ENCODE measurements at places on chromosomes 5 and 9.

DNA sequence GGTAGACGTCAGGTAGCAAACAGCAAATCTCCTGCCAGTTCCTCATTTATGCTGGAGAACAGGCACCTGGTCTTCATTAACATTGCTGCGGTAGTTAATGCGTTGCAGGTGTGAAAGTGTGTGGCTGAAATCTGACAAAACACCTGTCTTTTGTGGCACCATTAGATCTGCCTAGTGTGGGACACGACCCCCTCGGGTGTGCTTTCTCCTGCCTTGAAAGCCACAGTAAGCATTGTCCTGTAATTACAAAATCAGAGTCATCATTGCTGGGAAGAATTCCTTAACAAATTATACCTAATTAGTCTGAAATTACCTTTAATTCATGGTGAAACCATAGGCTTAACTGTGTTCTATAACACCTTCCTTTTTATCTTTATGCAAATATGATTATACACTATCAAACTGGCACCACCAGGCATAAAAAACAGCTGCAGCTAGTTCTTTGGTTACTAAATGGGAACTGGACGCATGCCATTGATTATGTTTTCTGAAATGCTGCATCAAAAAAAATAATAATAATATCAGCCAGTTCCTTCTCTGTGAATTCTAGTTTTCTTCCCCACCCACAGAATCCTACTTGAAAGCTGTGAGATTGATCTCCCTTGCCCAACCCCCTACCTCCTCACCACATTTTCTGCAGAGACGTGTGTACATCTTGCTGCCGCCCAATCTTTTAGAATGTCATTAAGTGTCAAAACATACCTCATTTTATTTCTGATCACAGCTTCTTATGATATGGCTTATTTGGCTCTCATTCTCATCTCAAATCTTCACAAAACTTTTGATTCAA, 374.0 kb downstream of the NFIB start:
- no peak for DNase-seq

GRCh38 chr5:170542691-170543293, 39.0 kb downstream of the KCNIP1 start:
- DNase-seq = no peak

GRCh38 chr9:99722877-99723276, 98.8 kb upstream of the NR4A3 start:
- DNase-seq = no peak

GRCh38 chr9:137293094-137293481, 9.0 kb downstream of the NRARP start:
- DNase-seq = no peak

DNA sequence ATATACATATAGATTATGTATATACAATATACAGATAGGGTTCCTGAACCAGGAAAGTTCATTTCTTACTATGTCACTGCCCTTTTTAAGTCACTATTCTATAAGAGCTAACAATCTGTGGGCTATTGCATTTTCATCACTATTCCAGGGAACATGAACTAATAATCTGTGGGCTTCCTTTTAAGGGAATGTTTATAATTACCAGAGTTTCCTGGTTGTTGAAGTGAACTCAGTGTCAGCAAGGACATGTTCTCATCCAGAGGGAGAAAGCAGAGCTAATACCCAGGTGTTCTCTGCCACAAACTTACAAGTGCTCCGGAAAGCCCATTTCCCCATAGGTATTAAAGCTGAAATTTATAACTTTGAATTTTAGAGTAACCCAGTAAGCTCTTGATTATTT, 69.6 kb downstream of the CWC27 start:
- DNase-seq = no peak

DNA sequence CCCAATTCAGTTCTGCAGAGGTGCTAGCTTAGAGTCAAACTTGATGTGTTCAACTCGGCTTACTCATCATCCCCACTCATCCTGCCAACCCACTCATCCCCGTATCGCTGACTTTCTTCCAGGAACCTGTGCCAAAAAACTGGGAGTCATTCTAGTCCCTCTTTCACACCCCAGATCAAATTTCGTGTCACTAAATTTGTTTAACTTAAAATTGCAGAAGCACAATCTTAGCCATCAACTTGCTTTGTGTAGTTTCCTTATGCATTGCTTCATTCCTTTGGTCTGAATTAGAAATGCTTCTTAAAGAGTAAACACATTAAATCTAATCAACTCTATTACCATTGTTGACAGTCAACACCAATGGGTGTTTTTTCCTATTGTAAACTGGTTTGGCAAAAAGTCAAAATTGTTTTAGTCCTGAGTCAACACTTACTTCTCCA, 162.4 kb downstream of the TTC39B start:
- DNase-seq = no peak
